Anterior cingulate cortex (tissue), 58 donors: ENCODE measurements at places on chromosomes 7 and 10.

DNA sequence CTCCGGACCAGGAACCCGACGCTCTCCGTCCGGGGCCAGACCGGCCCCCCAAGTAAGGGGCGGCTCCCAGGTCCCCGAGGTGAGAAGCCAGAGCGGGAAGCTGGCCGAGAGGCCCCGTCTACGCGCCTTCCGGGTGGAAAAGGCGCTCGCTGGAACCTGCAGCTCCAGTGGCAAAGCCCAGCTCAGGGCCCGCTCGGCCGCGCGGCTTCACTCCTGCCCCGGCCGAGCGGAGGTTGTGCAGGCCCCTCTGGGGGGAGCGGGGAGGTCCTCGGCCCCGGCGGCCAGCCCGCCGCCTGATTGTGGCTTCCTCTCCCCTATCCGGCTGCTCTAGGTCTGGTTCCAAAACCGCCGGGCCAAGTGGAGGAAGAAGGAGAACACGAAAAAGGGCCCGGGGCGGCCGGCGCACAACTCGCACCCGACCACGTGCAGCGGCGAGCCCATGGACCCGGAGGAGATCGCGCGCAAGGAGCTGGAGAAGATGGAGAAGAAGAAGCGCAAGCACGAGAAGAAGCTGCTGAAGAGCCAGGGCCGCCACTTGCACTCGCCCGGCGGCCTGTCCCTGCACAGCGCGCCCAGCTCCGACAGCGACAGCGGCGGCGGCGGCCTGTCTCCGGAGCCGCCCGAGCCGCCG, 2.9 kb downstream of the UNCX start:
- DNase-seq = no peak

DNA sequence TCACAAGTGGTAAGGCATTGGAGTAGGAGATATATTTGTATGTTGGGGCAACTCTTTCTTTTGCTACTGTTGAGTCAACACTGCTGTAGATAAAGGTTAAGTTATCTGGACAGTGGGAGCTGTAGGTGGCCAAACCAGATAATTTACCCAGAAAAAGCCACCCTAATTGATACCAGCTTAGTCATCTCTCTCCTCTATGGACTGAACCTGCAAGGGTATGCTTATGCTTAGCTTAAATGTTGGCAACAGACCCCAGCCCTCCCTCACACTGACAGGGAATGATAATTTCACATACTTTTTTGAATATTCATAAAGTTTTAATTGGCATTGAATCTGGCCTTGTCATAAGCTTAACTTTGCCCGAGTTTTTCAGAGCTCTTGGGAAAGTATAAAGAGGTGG, 66.3 kb downstream of the CREB5 start:
- no peak for DNase-seq

DNA sequence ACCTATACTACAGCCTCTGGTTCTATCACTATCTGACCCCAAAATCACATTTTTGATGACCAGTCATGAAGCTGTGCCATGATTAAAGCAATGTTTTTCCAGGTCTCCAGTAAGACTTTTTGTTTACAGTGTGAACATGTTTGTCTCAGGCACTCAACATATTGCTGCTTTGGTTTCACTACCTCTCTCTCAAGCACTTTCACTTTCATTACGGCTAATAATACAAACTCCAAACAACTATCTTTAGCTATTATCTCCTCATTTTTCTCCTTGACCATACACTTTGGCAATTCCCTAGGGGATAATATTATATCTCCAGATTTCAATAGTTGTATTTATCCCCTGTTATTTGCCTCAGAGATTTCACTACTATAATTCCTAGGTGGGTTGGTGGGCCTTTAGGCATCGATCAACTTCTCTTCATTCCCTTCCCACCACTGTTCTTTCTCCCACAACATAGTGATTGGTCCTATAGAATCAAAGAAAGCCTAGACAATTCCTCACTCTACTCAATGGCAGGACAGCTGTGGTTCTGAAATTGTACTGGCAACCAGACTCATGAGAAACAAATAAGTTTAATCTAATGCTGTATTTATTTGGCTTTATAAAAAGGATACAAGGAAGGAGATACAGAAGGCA, 261.4 kb upstream of the ZWINT start:
- DNase-seq = no peak

DNA sequence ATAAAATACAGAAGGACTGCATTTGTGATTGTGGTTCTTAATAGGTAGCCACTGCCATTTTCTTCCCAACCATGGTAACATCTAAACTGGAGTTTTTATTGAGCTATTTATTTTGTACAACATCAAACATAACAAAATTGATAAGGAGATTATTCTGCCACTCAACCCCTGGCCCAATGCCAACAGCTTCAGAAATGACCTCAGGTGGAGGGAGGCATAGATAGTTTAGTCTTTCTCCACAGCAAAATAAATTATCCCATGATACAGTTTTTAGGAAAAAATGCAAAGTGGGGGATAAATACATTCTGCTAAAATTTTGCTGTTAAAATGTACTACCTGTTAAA, 57.6 kb downstream of the LRRTM3 start:
- DNase-seq = no peak

- no peak for DNase-seq
These were observed 96.3 kb downstream of the JAZF1 start for GRCh38 chr7:28083998-28084985.

GRCh38 chr10:71776481-71776925, 3.2 kb upstream of the VSIR start:
- DNase-seq = no peak

- no peak for DNase-seq
These were observed 71.8 kb downstream of the SMURF1 start for GRCh38 chr7:99072126-99072525.

GRCh38 chr7:80967071-80967916, 48.4 kb upstream of the SEMA3C start:
- DNase-seq = no peak

- no peak for DNase-seq
These were observed 67.6 kb downstream of the DOCK1 start for GRCh38 chr10:126972635-126973414.

GRCh38 chr7:123580406-123581161, 21.0 kb upstream of the ASB15 start:
- DNase-seq = no peak
